ENCODE measurements at places on chromosomes 7 and 10.

GRCh38 chr10:70188768-70189167 lies 18.5 kb upstream of the SAR1A start:
- no peak for DNase-seq

DNA sequence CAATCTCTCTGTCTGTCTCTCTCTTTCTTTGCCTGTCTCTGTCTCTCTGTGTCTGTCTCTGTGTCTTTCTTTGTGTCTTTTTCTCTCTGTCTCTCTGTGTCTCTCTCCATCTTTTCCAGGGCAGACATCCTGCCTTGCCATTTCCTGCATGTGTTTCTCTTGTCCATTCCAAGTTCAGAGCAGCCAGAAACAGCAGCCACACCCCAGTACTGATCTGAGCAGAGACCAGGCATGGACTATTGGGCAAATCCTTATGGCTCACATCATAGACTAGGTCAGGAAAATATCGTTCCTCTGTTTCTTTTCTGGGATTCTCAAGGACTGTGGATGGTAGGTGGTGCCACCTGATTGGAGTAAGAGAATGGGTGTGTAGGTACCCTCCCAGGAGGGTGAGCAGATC lies 95.8 kb downstream of the RAMP3 start:
- DNase-seq = no peak

- no peak for DNase-seq
These were observed 21.5 kb downstream of the GPRIN2 start for GRCh38 chr10:46534828-46535524.

GRCh38 chr7:150897502-150898474 lies 45.5 kb downstream of the AOC1 start:
- no peak for DNase-seq

GRCh38 chr10:78623578-78624215 lies 445.1 kb upstream of the ZMIZ1 start:
- DNase-seq = no peak
